ENCODE measurements at places on chromosomes 1 and 21.

DNA sequence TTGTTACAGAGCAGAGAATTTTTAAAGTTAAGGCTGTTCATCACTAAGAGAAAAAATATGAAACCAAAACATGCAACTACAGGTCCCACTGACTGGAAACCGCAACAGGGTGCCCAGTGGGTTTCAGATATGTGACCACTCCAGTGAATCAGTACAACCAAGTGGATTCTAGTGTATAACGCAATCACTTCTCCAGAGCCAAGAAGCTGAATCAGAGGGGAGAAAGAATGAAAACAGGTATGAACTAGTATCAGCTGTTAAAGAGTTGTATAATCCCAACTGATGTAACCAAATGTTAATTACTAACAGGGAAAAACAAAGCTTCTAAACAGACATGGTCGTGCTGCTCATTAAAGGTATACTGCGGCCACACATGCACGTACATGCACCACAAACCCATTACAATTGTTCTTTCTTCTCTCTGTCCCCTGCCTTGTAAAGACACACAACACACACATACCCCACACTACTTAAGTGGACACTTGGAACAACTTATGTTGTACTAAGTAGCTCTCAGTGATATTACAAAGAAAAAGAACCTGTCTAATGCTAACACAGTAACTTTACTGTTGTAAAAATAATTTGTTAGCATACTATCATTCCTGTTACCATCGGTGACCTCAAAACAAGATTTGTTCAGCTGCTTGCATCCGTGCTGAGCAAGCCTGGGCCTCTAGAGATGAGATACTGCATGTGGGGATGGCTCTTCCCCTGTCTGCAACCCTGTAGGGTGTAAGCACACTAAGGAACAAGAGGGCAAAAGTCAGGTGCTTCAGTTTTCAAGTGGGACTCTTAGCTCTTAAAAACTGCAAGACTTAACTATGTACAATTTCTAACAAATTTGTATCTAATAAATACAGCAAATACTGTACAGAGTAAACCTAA is 74.2 kb downstream of the PTPN14 start:
- DNase-seq, result no peak

GRCh38 chr1:151728151-151729054 is 7.1 kb downstream of the RIIAD1 start:
- no peak for DNase-seq

- DNase-seq, result no peak
These were observed 34.2 kb downstream of the JUN start for GRCh38 chr1:58749646-58750045.

DNA sequence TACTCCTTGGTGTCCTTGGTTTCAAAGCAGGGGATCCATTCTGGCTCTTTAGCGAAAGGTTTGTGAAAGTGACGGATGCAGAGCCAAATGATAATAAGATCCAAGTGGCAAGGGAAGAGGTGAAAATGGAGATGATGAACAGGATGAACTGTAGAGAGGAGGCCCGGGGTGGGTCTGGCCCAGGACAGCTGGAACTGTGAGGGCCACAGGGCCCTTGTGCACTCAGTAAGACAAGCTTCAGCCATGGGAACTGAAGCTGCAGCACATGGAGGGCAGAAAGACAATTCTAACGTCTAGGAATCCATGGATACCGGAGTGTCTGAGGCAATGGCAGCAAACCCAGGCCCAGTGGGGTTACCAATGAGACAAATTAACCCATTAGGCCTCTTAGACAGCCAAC is 4.8 kb downstream of the KCNA2 start:
- no peak for DNase-seq

DNA sequence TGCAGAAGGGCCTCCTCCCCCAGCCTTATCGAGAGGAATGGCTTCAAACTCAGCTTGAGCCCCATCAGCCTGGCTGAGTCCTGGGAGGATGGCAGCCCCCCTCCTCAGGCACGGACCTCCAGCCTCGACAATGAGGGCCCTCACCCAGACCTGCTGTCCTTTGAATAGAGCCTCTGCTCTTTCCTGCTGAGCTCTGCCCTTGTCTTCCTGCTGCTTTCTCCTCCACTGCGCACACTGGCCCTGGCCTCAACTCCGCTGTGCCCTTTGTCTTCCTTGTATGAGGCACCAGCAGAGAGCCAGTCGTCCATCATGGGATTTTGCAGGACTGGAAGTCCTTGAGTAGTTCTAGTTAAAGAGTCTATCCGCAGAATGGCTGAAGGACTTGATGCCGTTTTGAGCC is 2.0 kb downstream of the C1orf226 start:
- no peak for DNase-seq

GRCh38 chr1:224502459-224503160 is 68.0 kb upstream of the WDR26 start:
- DNase-seq, result no peak

DNA sequence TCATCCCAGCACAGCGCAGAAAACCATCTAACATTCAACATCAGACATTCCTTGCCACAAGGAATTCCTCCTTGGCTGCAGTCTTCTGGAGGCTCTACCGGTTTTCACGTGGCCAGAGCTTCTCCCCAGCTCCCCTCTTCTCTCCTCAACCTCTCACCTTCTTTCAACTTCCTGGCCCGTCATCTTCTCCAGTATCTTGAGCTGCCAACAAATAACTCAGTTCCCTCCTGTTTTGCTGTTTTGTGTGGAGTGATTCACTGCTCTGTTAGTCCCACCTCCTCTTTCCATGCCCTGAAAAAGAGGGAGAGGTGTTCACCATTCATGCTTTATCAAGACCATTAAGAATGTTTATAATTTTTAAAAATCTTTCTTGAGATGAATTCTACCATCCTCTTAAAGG is 32.6 kb downstream of the PIGM start:
- no peak for DNase-seq

DNA sequence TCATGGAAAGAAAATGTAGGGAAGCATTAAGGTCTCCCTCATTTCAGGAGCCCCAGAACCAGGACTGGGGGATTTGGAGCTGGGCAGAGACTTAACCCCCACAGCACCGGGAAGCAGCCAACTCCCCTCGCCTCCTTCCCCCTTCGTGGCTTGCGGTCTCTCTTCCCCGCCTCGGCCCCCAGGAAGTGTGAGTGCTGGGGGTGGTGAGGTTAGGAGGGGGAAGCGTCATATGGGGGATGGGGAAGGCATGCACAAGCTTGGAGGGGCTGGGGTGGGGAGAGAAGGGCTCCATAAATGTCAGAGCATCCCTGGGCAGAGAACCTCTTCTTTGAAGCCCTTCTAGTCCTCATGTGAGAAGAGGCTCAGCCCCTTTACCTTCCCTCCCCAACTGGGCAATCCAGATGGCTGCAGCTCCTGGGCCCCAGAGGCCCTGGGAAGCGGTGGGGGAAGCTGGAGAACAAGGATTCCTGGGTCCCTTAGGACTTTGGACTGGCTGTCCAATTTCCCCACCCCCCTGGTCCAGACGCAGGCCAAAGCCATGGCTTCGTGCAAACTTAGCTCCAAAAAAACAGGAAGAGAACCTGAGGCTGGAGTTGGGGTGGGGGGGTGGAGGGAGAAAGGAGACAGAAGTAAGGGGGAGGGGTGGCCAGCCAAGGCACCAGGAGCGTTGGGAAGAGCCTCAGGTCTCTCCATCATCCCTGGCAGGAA is 7.8 kb downstream of the ZBTB7B start:
- DNase-seq, result no peak

GRCh38 chr1:197526736-197527371 is 248.4 kb downstream of the DENND1B start:
- no peak for DNase-seq

DNA sequence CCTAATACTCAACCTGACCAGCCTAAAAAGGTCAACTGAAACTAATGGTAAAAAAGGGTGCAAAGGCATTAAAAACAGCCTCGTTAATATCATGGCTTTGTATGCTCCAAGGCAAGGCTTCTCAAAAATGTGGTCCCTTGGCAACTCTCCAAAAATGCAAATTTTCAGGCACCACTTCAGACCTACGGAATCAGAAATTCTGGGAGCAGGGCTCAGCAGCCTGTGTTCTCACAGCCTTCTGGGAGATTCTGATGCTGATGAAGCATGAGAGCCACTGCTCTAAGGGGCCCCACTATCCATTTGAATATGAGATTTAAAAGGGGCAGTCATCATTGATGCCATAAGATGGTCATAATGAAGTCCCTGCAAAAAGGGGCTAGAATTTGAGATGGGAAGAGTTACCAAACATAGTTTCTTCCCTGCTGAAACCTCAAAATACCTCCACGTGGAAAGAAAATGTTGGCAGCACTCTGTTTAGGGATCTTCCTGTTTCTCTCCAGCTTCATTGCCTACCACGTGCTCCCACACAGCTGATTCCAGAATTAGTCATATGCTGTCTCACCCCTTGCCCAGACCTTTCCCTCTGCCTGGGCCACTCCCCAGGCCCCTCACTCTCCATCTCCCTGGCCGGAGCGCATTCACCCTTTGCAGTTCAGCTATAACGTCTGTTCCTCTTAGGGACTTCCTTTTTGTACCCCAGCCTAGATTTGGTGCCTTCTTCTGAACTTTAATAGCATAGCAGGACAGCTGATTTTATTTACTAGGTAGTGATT is 46.7 kb downstream of the PHC2 start:
- no peak for DNase-seq

DNA sequence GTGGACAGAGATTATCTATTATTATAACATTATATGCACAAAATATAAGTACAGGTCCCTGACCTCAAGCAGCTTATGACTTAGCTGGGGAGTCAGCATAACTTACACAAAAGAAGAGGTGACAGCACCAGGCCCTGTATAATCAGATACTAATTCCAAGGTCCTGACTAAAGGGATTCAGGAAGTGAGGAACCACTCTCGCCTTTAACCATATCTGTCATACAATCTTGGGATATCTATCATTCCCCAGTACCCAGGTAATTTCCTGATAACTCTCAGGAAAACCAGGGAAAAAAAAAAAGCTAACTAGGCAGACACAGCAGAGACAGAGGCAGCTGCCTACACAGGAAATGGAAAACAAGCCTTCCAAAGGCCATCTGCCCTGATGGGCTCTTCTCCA is 78.5 kb upstream of the CAMK1G start:
- no peak for DNase-seq

- DNase-seq, result no peak
These were observed 4.3 kb downstream of the CAMK1G start for GRCh38 chr1:209587789-209588188.

GRCh38 chr1:30731806-30732276 is 8.5 kb upstream of the MATN1 start:
- DNase-seq, result no peak

- no peak for DNase-seq
These were observed 6.6 kb downstream of the PEF1 start for GRCh38 chr1:31637915-31638673.

- no peak for DNase-seq
These were observed 21.2 kb downstream of the PADI6 start for GRCh38 chr1:17393230-17393629.

- no peak for DNase-seq
These were observed 39.9 kb downstream of the CRYAA start for GRCh38 chr21:43208561-43209332.

DNA sequence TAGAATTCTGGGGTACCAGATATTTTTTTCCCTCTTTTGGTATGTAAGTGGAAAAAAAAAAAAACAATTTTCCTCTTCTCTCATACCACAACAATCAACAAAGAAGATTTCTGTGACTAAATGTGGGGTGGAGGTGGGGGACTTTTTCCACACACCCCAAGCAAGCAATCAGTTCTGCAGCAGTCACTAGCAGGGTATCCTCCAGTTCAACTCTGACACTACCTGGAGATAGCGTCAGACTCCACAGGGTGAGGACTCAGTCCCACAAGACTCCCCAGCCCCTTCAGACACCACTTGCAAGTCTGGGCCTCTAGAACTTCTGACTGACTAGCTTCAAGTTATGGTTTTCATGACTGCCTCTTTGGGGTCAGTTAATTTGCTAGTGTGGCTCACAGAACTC is 6.2 kb downstream of the DHX9 start:
- no peak for DNase-seq

DNA sequence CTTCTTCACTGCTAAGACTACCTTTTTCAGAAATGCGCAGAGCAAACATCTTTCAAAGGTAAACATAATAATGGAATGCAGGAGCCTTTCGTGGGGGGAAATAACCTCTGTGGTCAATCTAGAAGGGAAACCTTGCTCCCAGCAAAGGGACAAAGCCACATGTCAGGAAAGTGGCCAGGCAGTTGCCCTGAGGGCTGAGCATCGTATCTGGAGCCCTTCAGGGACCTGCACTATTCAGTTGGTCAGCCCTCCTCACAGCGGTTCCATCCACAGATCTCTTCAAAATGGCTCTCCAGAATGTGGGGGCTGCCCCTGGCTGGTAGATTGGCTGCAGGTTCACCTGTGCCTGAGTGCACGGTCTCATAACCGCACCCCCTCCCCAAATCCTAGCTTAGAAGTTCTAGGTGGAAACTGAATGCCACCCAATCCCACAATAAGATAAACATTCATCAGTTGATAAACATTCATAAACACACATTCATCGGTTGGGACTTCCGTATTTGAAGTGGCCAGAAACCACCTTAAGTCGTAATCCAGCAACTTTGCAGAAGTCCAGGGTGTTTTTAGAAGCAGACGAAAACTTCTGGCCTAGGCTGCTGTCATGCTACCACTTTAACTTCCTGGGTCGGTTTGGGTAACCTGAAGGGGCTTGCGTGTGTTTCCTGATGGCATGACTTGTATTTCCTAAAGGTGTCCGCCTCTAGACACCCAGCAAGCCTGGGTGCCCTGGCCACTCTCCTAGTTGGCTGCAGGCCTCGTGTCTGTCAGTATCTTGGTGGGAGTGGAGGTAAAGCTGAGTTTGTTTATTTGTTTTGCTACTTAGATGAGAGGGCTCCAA is 50.5 kb downstream of the RASSF5 start:
- DNase-seq, result no peak

DNA sequence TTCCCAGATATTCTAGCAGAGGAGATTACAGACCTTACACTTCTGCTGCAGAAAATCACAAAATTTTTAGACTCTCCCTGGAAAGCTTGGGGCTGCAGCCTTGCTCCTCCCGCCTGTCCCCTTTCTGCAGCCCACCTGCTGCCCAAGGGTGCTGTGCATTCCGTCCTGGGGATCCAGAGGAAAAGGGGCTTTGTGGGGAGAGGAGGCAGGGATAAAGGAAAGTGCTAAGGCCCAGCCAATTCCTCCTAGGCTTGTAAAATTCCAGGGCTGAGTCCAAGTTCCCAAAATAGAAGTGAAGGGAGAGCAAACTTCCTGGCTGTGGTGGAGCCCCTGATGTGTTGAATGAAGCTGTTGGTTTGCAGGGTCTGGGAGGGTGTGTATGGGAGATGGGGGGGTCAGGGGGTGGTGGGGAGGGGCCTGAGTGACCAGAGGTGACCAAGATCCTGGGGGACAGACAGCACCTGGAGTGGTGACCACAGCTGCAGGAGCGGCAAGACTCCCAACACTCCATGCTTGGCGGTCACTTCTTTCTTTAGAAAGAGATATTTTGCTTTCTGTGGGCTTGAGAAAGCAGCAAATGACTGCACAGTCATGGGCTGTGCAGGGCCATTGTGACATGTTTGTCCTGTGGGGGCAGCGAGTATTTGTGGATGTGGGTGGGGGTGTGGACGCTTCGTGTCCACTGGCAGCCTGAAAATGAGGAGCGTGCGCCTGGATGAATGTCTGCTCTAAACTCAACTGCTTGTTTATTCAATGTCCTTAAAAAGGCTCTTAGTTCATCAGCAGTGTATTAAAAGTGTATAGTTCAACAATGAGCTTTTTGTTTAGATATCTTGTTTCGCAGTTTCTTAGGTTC is 68.4 kb downstream of the TLR5 start:
- DNase-seq, result no peak

GRCh38 chr1:58755468-58755872 is 28.4 kb downstream of the JUN start:
- DNase-seq, result peak; percentile 17

- no peak for DNase-seq
These were observed 622.5 kb upstream of the NR5A2 start for GRCh38 chr1:199404976-199405375.
